ENCODE measurements at places on chromosomes 2 and 18. TPM values are rescaled to one million over a fixed set of nuclear protein-coding genes. Genes with fewer than 3 reads are reported as not detected.

The COX7A2L gene
- 92.9 TPM for total RNA-seq

The CROCC2 gene
- not detected for total RNA-seq

The IGFBP5 gene
- total RNA-seq = 634 TPM

The CNDP1 gene
- total RNA-seq = not detected

The EML6 gene
- 0.99 TPM for total RNA-seq

The SS18 gene
- 88.1 TPM for total RNA-seq

The UGT1A10 gene
- not detected for total RNA-seq

The IL18R1 gene
- 7.5 TPM for total RNA-seq

The IL1B gene
- total RNA-seq = not detected

DNA sequence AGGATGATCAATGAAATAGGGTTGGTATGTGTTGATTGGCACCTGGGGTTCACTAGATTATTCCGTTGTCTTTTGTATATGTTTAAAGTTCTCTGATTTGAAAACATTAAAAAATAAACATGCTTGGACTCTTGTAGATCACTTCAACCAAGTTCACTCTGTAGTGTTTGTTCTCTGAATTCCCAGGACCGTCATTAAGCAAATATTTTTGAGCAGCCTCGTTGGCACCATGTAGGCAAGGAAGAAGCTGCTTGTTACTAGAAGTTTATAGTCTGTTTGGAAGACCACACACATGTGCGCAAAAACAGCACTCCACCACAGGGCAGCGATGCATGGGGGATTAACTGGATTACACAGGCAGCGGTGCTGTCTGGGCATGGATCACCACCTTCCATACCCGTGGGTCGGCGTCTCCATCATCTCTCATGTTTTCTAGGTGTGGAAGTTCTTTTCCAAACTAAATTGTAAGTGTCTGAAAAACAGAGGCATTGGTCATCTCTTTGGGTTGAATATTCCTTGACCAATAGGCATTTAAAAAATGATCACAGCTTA lies 212.2 kb downstream of the FHOD3 start:
- H3K36me3 ChIP-seq = no peaks in the 10 kb centered on the region
- H3K27me3 ChIP-seq = no peaks in the 10 kb centered on the region
- DNase-seq = no peak
- no peak overlapping the region for H3K27ac ChIP-seq

DNA sequence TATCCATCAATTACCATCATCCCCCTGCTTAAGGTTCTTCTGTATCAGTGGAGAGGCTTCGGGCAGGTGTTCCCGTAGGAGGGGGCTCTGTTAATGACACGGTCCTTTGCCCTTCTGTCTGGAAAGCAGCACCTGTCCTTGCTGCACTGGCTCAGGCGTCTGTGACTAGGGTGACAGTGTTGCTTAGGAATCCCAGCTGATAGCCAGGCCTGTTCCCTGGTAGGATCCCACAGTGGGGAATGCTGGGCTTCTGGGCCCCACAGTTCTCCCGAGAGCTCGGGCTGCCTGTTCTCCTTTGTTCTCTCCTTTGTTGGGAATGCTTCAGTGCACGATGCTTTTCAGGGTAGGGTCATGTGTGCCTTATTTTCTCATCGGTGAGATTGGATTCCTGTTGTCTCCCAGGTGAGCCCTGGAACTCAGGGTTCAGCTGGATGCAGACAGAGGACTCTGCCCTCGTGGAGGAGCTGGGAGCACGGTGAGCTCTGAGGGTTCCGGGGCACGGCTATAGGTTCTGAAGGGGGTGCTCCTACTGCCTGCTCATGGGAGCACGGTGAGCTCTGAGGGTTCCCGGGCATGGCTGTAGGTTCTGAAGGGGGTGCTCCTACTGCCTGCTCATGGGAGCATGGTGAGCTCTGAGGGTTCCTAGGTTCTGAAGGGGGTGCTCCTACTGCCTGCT lies 9.6 kb downstream of the SNTG2 start:
- no peaks in the 10 kb centered on the region for H3K36me3 ChIP-seq
- no peaks in the 10 kb centered on the region for H3K27me3 ChIP-seq
- H3K4me3 ChIP-seq = no peak overlapping the region
- H3K27ac ChIP-seq = no peak overlapping the region
- H3K4me1 ChIP-seq = no peaks in the 10 kb centered on the region

- H3K27me3 ChIP-seq = no peaks in the 10 kb centered on the region
- no peaks in the 10 kb centered on the region for H3K36me3 ChIP-seq
- DNase-seq = no peak
- no peak overlapping the region for H3K4me3 ChIP-seq
Observed at GRCh38 chr2:239496700-239497099, 95.9 kb upstream of the HDAC4 start.

DNA sequence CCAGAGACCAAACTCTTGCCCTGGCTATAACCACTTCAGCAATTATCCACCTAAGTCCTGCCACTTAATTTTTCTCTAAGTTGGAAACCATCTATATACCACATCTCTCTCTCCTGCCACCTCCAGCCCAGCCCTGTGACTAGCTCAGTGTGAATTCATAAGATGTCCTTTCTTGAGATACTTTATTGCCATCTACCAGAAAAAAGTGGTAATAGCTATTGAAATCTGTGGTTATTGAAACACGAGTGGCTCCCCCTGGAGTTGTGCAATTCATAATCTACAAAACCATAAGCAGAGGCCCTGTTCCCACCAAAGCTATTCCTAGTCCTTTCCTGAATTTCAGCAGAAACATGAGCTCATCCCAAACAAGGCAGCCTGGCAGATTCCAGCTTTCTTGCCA lies 324.0 kb downstream of the TXNL1 start:
- no peak overlapping the region for H3K27ac ChIP-seq
- H3K4me1 ChIP-seq = no peaks in the 10 kb centered on the region
- no peaks in the 10 kb centered on the region for H3K36me3 ChIP-seq
- H3K27me3 ChIP-seq = no peaks in the 10 kb centered on the region
- no peak for DNase-seq

- no peak overlapping the region for H3K4me3 ChIP-seq
- no peak for DNase-seq
- no peaks in the 10 kb centered on the region for H3K36me3 ChIP-seq
- H3K4me1 ChIP-seq = no peaks in the 10 kb centered on the region
- no peak overlapping the region for H3K27ac ChIP-seq
Observed at GRCh38 chr2:70709275-70710037, 58.5 kb downstream of the ADD2 start.

GRCh38 chr2:37205689-37206341 lies 9.5 kb downstream of the CEBPZOS start:
- no peak overlapping the region for H3K4me3 ChIP-seq
- H3K36me3 ChIP-seq = peaks cover 84% of the 10 kb centered on the region
- no peak for DNase-seq
- H3K27ac ChIP-seq = no peak overlapping the region

DNA sequence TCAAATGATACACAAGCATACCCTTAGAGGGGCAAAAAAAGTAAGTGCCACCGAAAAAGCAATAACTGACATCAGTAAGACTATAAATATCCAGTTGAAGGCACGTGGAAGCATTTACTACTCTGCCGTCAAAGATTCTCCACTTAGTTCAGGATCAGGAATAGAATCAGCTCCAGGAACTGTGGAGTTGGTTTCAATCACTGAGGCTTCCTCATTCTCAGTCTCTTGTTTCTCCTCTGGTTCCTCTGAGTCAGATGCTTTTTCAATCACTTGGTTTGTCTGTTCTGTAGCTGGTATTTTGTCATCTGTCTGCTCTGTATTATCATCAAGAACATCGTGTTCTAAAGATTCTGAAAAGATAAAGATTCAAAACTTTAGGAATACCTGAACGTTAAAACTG lies 72.2 kb downstream of the LNPK start:
- no peaks in the 10 kb centered on the region for H3K4me1 ChIP-seq
- no peak for DNase-seq
- H3K36me3 ChIP-seq = peaks cover 12% of the 10 kb centered on the region
- no peak overlapping the region for H3K4me3 ChIP-seq
- no peak overlapping the region for H3K27ac ChIP-seq

DNA sequence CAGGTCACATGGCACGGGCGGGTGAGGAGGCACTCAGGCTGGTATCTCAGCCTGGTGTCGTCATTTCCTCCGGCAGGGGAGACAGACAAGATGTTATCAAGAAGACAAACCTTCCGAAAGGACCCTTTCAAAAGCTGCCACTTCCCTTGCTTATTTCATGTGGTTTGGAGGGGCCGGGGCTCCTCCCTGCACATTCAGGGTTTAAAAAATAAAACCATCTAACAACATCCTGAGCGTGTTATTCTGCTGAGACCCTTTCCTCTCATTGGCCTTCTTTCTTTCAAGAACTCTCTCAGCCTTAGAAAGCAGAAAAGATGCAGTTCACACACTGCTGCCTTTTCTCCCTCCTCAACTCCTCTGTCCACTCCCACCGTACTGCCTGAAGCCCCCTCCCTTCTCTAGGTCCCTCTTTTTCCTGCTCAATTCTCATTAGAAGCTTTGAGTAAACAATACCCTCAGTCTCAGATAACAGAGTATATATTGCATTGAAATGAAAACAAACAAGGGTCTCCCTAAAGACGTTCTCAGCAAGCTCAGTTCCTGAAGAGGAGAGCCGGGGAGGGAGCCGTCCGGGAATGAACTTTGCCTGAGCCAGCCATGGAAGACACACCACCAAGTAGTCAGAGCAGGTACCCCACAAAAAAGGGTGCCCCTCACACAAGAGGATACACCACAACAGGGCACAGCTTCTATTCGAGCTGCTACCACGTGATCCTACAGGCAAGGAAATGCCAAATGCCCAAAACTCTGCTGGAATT lies 9.7 kb downstream of the SMAD7 start:
- H3K27me3 ChIP-seq = no peaks in the 10 kb centered on the region
- H3K36me3 ChIP-seq = peaks cover 11% of the 10 kb centered on the region
- H3K27ac ChIP-seq = peak overlapping the region; percentile 90
- H3K4me3 ChIP-seq = no peak overlapping the region
- peaks cover 100% of the 10 kb centered on the region for H3K4me1 ChIP-seq
- no peak for DNase-seq

- H3K4me1 ChIP-seq = peaks cover 18% of the 10 kb centered on the region
- H3K4me3 ChIP-seq = no peak overlapping the region
- H3K36me3 ChIP-seq = no peaks in the 10 kb centered on the region
- no peak overlapping the region for H3K27ac ChIP-seq
Observed at GRCh38 chr2:99660616-99661406, 171.0 kb upstream of the REV1 start.

- DNase-seq = no peak
- no peaks in the 10 kb centered on the region for H3K27me3 ChIP-seq
- no peaks in the 10 kb centered on the region for H3K36me3 ChIP-seq
- H3K27ac ChIP-seq = no peak overlapping the region
- peaks cover 15% of the 10 kb centered on the region for H3K4me1 ChIP-seq
- no peak overlapping the region for H3K4me3 ChIP-seq
Observed at GRCh38 chr2:150607390-150607811, 119.9 kb upstream of the RND3 start.

DNA sequence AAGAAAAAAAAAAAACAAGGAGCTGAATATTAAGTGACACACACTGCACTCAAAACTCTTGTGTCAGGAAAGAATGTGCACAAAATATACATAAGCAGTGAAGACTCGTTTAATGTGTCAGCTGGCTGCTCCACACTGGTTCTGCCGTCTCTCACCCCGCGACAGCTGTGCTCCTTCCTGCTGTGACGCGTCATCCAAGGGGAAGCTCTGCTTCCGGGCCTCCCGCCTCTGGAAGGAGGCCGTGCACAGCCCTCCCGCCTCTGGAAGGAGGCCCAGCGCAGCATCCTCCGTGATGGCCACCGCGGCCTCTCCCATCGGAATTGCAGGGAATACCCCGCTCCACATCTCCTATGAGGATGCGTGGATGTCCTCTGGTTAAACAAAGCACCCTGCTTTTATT lies 151.0 kb downstream of the HDAC4 start:
- peaks cover 69% of the 10 kb centered on the region for H3K4me1 ChIP-seq
- no peak for DNase-seq
- H3K27ac ChIP-seq = peak overlapping the region; percentile 80
- peak overlapping the region; percentile 8 for H3K4me3 ChIP-seq

DNA sequence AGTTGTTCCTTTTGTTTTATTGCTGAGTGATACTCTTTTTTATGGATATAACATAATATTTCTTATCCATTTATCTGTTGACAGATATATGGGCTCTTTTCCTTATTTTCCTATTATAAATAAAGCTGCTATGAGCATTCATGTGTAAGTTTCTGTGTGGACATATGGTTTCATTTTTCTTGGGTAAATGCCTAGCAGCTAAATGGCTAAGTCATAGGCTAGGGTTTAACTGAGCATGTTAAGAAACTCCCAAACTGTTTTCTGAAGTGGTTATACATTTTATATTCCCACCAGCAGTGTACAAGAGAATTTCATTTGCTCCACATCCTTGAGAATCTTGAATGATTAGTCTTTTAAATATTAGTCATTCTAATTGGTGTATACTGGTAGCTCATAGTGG lies 786.6 kb upstream of the CDH2 start:
- no peak for DNase-seq
- no peaks in the 10 kb centered on the region for H3K27me3 ChIP-seq
- H3K27ac ChIP-seq = no peak overlapping the region
- H3K4me1 ChIP-seq = no peaks in the 10 kb centered on the region
- H3K4me3 ChIP-seq = no peak overlapping the region

DNA sequence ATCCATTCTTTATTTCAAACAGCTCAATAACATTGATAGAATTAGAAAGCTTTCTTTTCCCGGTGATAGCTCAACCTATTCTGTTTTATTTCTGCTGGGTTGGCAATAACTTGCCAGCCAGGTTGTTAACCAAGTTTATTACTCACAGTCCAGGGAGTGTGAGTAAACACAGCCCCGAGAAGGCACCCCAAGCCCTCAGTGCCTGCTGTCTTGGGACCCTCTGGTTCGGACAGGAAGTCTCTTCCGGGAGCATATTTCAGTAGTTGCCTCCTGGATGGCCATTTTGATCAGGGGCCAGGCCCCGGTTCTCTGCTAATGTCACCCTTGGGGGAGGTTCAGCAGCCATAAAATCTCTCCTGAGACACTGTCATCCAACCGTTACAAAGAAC lies 176.8 kb downstream of the INO80D start:
- no peak overlapping the region for H3K27ac ChIP-seq
- H3K27me3 ChIP-seq = no peaks in the 10 kb centered on the region
- H3K4me1 ChIP-seq = peaks cover under 1% of the 10 kb centered on the region
- no peak overlapping the region for H3K4me3 ChIP-seq
